ENCODE measurements at places on chromosomes 16 and 17.

DNA sequence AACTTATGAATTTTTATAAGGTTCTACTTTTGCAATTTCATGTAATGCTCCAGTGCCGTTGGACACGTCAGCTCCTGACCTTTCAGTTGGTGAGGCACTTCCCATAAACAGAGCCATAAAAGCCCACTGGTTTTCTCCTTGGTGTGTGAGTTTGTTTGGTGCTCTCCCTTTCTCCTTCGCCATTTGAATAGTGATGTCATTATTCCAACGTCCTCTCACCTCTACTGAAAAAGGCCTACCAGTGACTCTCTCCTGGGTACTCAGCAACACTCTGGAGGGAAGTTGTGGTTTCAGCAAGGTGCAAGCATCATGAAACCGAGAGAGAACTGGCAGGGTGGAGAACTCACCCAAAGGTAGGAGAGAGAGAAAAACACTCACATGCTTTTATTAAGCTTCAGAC lies 29.6 kb upstream of the HNF1B start:
- no peak for DNase-seq

DNA sequence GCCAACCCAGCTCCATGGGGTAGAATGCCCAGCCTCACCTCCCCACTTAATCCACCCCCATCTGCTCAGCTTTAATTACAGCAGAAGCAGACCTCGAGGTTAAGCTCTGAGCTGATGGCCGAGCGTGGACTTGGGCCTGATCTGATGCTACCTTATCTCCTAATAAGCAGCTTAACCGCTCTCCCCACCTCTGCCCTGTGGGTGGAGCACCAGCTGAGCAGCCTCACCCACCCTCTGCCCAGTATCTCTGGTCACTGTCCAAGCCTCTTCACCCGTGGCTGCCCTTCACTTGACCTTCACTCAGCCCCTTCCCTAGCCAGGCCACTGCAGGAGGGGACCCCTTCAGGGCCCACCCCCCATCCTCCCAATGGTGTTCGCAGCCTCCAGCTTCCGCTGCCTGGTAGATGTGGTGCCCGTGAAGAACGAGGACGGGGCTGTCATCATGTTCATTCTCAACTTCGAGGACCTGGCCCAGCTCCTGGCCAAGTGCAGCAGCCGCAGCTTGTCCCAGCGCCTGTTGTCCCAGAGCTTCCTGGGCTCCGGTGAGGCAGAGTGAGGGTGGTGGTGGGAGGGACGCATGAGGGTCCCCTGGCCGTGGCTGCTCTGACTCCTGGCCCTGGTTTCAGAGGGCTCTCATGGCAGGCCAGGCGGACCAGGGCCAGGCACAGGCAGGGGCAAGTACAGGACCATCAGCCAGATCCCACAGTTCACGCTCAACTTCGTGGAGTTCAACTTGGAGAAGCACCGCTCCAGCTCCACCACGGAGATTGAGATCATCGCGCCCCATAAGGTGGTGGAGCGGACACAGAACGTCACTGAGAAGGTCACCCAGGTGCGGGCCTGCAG lies 6.8 kb downstream of the KCNH6 start:
- DNase-seq = no peak

GRCh38 chr17:9020096-9020823 lies 1.1 kb upstream of the NTN1 start:
- no peak for DNase-seq

- DNase-seq = no peak
These were observed 2.4 kb upstream of the PSMC3IP start for GRCh38 chr17:42579794-42580551.

DNA sequence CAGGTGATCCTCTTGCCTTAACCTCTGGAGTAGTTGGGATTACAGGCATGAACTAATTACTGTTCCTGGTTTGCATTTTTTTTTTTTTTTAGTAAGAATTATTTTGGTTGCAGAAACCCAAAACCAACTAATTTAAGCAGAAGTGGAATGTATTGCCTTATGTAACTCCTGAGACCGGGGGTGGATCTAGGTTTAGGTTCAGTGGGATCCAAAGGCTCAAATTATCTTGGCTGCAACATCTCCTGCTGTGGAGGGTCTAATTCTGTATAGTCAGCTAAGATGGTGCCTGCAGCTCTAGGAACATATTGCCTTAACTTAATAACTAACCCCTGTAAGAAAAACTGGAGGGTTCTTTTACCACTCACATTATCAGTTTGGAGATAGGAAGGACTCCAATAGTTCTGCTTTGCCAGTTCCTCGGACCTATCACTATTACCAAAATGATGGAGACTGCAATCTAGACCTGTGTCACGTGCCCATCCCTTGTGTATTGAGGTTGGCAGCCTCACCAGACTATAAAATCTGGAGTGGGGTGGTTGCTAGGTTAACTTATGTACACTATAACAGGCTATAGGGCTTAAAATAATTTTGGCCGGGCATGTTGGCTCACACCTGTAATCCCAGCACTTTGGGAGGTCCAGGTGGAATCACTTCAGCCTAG lies 8.5 kb downstream of the SNTB2 start:
- no peak for DNase-seq

- DNase-seq = no peak
These were observed 19.9 kb upstream of the PLLP start for GRCh38 chr16:57304169-57305061.

DNA sequence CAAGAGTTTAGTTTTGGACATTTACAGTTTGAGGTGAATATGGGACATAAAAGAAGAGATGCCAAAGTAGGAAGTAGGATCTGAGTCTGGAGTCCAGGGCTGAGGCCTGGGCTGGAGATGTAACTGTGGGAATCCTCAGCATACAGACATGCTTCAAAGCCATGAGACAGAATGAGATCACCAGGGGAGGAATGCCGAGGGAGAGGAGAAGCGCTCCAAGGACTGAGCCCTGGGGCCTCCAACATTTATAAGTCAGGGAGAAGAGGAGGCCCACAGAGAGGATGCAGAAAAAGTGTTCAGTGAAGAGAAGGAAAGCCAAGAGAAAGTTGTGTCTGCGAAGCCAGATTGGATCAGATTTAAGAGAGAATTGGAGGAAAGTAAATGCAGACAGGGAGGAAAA lies 277.5 kb upstream of the MYOCD start:
- DNase-seq = no peak

- no peak for DNase-seq
These were observed 30.1 kb upstream of the GAA start for GRCh38 chr17:80071116-80071841.

All from HS-27A (cell line).